ENCODE measurements at places on chromosomes 6 and 20.

DNA sequence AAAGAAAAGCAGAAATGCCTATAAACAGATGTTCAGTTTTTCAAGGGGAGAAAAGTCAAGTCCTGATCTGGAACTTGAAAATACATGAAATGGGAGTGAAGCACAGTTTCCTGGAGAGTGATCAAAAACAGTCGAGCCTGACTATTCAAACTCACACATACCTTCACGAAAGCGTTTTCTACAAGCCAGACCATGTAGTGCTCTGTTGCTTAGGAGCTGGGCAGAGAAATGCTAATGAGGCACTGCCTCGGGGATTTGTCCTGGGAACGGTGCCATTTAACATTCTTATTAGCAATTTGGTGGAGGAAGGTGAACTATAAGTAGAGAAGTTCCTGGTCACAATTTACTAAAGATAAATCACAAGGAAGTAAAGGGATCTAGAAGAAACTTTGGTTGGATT lies 5.9 kb downstream of the NHSL1 start:
- no peak for DNase-seq

DNA sequence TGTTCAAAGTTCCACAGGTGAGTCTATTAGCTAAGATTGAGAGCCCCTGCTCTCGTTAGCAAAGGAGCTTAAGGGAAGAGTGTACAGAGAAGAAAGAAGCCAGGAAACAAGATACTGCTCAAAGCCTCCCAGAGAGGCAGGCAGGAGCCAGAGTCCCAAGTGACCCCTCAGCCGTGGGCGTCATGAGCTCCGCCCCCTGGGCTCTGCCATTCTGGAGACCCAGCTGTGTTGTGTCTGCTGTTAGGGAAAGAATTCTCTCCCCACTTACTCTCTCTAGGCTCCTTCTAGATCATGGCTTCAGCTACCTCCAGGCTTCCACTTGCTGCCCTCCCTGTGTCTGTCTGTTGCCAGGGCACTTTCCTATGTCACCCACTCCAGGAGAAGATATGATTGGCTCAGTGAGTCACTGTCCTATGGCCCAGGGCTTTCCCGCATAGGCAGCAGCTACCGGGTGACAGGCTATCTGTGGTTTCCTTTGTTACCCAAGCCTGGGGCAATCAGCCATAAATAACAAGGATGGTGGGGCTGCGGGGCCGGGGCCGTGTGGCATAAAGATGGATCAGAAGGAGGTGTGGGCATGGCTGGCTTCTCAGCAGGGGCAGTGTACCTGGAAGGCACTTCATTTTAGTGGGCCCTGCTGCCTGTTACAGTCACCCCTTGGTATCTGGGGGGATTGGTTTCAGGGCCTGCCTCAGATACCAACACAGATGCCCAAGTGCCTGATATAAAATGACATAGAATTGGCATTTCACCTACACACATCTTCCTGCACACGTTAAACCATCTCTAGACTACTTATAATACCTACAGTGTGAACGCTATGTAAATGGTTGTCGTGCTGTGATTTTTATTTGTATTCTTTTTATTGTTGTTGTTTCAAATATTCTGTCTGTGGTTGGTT lies 118.9 kb downstream of the ARMC2 start:
- peak; percentile 30 for DNase-seq

- no peak for DNase-seq
Observed at GRCh38 chr6:470051-470900, 78.7 kb downstream of the IRF4 start.

DNA sequence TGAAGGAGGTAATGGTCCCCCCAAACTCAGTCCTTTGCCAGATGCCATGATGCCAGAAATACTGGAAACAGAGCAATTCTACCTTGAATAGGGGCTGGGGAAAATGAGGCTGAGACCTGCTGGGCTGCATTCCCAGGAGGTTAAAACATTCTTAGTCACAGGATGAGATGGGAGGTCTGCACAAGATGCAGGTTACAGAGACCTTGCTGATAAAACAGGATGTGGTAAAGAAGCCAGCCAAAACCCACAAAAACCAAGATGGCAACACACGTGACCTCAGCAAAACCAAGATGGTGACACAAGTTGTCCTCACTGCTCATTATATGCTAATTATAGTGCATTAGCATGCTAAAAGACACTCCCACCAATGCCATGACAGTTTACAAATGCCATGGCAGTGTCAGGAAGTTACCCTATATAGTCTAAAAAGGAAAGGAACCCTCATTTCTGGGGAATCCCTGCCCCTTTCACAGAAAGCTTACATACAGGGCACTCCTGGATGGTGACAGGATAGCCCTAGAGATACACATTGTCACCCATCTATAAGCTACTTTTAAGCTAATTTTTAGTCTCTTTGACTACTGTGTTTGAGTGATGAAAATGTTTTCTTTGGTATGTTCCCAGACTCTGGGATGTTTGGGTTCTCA lies 979.7 kb downstream of the TBC1D32 start:
- DNase-seq: no peak

GRCh38 chr6:168886964-168887363 lies 366.7 kb downstream of the THBS2 start:
- DNase-seq: no peak

GRCh38 chr6:75546381-75546780 lies 52.8 kb upstream of the FILIP1 start:
- DNase-seq: no peak

- DNase-seq: no peak
Observed at GRCh38 chr20:59775687-59776055, 157.8 kb downstream of the SYCP2 start.

GRCh38 chr20:32263398-32263954 lies 14.0 kb upstream of the KIF3B start:
- no peak for DNase-seq

- DNase-seq: no peak
Observed at GRCh38 chr20:23060629-23061028, 11.2 kb upstream of the THBD start.

DNA sequence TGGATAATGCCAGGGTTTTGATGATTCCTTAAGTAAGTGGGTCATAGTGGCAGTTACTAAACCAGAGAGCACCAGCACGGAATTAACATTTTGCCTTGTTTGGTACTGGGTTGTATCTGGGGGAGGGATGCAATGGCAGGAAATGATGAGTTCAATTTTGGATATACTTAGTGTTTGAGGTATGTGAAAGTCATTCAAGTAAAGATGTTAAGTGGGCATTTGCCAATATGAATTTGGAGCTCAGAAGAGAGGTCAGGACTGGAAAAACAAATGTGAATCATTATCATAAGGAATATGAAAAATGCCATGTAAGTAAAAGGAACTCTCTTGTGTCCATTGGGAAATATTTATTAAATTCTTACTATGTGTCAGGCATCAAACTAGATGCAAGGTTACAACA lies 6.2 kb downstream of the PXT1 start:
- no peak for DNase-seq

GRCh38 chr20:32906200-32906599 lies 47.5 kb downstream of the EFCAB8 start:
- DNase-seq: no peak

DNA sequence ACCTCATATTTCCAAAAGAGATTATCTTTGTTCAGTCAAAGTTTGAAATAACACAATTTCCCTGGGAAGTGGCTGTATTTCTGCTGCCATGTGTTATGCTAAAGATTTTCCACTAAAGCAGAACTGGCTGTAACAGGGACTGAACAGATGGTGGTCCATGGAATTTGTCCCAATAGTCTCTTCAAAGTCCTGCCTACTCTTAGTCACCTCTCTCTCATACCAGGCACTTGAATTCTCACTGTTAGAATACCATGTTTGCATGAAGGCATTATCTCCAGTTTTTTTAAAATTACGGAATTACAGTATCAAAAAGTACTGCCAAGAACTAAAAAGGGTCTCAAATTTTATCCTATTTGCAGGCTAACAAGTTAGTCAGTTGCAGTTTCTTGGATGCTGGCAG lies 105.0 kb upstream of the HDDC2 start:
- no peak for DNase-seq

DNA sequence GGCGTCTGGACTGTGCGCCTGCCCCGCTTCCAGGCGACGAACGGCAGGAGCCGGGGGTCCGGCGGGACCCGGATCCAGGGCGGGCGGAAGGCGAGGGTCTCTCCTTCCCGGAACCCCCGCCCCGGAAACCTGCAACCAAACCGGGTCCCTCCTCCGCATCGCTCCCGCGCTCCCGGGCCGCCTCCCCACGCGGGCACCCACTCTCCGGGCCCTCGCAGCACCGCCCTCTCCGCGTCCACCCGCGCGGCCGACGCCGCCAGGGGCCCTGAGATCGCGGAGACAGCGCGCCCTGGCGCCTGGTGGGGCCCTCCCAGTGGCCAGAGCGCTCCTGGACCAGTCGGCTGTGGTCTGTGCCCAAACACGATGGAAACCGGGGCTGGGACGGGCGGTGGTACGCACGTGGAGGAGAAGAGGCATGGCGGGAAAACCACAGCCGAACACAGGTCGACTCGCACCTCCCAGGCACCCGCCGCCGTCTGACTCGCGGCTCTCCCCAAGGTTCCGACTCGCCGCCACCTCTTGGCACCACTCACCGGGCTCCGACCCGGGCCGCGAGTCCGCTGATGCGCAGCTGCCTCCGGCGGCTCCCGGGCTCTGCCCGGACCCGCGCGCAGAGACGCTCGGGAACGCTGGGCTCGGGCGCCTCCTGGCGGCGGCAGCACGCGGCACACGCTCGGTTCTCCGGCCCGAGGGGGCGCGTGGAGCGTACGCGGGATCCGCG lies 7.9 kb downstream of the NKX2-2 start:
- DNase-seq: peak; percentile 41

DNA sequence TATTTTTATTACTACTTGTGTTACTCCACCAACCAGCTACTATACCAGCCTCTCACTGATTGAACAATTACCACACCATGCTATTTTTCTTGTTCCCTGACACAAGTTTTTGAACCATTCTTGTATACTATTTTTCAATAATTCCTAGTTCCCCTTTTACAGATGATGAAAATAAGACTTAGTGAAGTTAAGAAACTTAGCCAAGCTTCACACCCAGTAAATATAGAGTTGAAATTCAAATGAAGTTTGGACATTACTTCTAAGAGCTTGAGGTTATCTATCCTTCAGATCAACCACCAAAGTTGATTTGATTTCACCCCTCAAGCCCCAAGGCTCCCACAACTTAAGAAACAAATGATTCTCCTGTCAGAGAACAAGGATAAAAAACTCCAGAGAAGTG lies 13.1 kb upstream of the BCAS1 start:
- DNase-seq: no peak

- DNase-seq: no peak
Observed at GRCh38 chr6:131949909-131950766, 1.0 kb downstream of the CCN2 start.

DNA sequence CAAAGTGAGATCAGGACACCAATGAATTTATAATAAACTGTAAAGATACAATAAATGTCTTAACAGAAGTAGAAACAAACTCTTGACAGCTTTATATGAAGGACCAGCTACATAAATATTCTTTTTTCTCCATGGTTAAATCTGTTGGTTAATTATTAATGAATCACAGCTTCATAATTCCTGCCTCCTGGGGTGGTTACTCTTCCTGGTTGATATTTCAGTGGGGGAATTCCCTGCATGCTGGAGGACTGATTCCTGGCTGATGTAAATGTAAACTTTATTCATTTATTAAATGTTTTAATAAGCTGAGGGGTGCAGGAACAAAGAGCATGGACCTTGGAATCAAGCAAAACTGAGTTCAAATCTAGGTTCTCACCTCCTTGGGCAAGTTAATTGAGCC lies 16.2 kb upstream of the RCAN2 start:
- no peak for DNase-seq

DNA sequence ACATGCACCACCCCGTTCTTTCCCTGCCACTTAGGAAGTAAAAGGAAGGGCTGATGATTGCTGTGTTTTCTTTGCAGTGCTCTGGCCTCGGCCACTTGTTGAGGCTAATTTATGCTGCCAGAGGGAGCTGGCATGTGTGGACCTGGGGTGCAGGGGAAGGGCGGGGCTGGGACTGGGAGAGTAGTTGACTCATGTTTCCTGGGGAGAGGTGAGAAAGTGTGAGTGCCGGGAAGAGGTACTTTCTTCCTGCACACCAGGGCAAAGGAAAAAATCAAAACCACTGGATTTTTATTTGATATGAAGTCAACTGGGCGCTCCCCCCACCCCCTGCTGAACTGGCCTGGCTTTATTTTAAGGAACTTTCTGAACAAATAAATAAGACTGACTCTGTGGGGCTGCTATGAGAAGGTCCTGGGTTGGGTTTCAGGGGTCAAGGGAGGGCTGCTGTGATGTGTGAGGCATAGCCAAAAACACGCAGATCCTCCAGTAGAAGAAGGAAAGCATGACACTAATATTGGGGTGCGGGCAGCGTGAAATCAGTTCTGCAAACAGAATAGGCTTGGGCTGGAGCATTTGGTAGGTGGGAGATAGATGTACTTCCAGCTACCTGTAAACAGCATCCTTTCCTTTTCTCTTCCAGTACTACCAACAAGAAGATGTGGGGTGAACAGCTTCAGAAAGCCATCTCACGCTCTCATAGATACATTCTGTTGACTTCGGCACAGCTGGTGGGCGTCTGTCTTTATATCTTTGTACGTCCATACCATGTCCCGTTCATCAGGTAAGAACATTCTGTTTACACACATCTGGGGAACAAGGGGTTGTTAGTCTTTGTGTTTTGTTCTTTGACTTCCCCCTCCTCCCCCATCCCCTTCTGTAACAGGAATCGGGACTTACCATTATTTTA lies 87.5 kb downstream of the SYNJ2 start:
- DNase-seq: no peak

DNA sequence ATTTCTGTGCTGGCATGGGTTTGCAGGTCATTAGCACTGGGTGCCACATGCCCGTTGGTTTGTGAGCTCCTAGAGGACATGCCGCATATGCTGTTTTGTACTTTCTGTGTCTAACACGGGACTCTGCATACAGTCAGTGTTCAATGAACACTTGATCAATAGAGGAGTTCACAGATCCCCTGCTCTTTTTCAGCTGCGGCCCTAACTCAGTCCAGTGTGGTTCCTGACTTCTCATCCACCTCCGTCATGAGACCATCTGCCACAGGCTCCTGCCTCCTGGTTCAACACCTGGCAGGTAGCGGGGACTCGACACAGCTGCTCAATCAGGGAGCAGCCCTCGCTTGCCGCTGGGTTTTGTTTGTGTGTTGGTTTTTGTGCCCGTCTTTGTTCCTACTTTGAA lies 13.8 kb upstream of the BMP7 start:
- no peak for DNase-seq

DNA sequence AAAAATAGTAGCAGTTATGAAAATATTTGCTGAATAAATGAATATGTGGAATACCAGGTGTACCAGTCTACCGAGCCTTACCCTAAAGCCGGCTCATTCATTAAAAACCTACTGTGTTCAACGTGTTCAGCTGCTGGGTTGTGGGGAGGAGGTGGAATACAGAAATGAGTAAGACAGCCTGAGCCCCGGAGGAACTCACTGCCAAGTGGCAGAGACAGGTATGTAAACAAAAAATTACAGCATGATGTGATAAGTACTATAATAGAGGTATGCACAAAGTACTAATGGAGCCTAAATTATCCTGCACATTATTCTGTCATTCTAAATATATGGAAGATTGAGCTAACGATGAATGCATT lies 6.8 kb upstream of the ADTRP start:
- peak; percentile 24 for DNase-seq

- no peak for DNase-seq
Observed at GRCh38 chr6:123529058-123529457, 107.7 kb downstream of the TRDN start.

Data from CD4-positive, alpha-beta T cell treated with Interleukin-4 for 4 hours (primary cell).